Small intestine (tissue), 16 donors: ENCODE measurements at places on chromosomes 3 and 15. TPM values are rescaled to one million over a fixed set of nuclear protein-coding genes. Genes with fewer than 3 reads are reported as not detected.

The GHSR gene
- polyA plus RNA-seq: not detected

The PAK6 gene
- 16.4 TPM for polyA plus RNA-seq

The FOXL2NB gene
- polyA plus RNA-seq: not detected

The ZNF80 gene
- polyA plus RNA-seq: not detected

The NR2E3 gene
- polyA plus RNA-seq: 0.27 TPM

The GPR176 gene
- polyA plus RNA-seq: 3.3 TPM

The GOLGA8J gene
- polyA plus RNA-seq: not detected

The SLC9A9 gene
- polyA plus RNA-seq: 4.1 TPM

The SLC28A2 gene
- polyA plus RNA-seq: 30.5 TPM

The HGD gene
- 14.4 TPM for polyA plus RNA-seq

The CSPG4 gene
- 0.54 TPM for polyA plus RNA-seq

The GALNT15 gene
- polyA plus RNA-seq: 0.67 TPM

The NR1I2 gene
- polyA plus RNA-seq: 166 TPM

The SPESP1 gene
- polyA plus RNA-seq: 1.6 TPM

The ADGRG7 gene
- 48.1 TPM for polyA plus RNA-seq

The MAP2K5 gene
- 15.6 TPM for polyA plus RNA-seq

The THRB gene
- polyA plus RNA-seq: 46.1 TPM

The APOD gene
- polyA plus RNA-seq: 64.2 TPM

The LDHAL6B gene
- polyA plus RNA-seq: not detected

The PIGBOS1 gene
- polyA plus RNA-seq: 18.8 TPM
